Immature natural killer cell (primary cell): ENCODE measurements at places on chromosomes 7 and 10.

DNA sequence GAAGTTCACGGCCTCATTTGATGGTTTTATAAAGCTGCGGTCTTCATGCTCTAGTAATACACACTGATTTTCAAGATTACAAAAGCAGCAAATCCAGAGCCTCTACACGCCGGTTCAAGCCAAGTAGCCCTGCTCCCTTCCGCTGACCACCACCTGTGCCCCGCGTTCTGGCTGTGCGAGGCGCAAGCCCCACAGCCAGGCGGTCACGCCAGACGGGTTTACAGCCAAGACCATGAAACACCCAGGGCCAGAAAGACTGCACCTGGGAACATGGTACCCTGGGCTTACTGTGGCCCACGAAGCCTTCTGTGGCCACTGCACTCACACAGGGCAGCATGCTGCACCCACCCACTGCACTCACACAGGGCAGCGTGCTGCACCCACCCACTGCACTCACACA, 33.6 kb downstream of the GPER1 start:
- no peak for DNase-seq

DNA sequence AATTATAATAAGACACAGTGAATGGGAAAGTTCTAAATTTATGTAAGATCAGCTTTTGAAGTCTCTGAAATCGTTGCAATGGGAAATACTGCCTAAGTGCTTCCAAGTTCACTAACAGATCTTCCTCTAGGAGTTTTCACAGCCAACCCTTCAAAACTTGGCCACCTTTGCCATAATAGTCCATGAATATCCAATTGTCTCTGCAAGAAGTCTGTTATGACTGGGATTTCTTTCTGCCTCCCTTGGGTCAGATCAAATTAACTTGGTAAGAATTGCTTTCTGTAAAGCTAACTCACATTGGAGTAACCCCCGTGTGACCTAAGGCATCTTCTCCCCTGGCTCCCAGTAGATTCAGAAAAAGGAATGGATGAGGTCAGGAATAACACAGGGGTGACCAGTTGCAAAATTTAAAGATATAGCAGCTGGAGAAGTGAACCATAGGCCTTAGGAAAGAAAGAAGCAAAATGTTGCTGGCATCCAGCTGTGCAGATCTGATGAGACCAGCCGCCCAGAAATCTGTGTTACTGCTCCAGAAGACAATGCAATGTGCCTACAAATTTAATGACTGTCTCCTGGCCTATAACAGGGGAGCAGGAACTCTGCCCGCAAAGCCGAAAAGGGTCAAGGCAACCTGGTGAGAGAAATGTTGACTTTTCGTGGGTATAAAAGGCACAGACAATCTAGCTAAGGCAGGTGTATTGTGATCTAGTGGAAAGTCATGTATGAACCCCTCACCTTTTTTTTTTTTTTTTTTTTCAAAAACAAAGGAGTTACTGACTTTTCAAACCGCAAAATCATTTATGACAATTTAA, 7.5 kb upstream of the OPTN start:
- DNase-seq = no peak

- DNase-seq = no peak
These were observed 18.1 kb downstream of the CALN1 start for GRCh38 chr7:72394016-72394415.

DNA sequence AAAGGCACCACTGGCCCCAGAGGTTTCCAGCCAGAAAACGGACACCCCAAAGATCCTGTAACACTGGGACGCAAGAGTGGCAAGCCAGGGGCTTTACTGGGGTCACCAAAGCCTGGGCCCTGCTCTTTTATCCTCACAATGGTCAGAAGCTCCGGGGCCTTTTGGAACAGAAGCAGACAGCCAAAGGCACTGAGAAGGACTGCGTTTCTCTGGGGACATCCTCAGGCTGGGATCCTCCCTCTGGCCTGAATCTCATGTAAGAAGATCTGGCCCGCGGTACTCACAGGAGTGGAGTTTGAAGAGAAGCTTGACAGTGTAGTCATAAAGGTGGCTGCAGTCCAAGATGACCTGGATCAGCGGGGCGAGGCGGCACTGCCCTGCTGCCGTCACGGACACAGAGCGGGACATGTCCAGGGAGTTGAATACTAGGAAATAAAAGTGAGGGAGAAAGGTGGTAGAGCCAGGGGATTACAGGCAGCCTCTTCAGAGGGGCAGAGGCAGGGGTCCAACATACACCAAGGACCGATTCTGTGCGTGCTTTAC, 81.4 kb downstream of the SPDYE5 start:
- DNase-seq = no peak

GRCh38 chr10:30383356-30383755, 34.3 kb upstream of the MTPAP start:
- DNase-seq = no peak

DNA sequence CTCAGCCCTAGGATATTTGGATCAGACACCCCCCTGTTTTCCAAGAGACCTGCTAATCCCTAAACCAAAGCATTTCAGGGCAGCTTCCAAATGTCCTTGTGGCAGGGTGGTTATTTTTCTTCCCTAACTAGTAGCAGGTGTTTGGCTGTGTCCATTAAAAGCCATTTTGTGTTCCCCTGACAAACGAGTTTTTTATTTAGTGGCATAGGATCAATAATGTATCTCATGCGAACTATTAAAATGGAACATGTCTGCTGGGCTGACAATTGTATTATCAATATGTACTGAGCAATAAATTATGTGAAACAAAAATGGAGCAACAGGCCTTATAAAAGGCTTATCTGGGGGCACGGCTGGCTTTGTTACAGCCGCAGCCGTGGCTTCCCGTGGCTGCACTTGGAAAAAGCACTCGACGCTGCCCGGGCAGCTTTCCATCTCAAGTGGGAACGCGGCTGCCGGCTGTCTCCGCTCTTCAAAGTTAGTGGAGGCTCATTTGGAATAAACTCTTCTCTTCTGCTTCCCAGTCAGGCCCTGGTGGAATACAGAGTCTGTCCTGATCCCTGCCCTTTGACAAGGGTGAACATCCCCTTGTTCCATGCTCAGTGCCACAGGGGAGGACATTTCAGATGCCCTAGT, 554.3 kb downstream of the TYW1 start:
- DNase-seq = no peak

GRCh38 chr7:159033473-159033825, 111.2 kb downstream of the VIPR2 start:
- no peak for DNase-seq

GRCh38 chr10:113965683-113966082, 78.0 kb upstream of the ADRB1 start:
- no peak for DNase-seq

- DNase-seq = no peak
These were observed 1.3 kb downstream of the EXOC6 start for GRCh38 chr10:92849576-92850090.

DNA sequence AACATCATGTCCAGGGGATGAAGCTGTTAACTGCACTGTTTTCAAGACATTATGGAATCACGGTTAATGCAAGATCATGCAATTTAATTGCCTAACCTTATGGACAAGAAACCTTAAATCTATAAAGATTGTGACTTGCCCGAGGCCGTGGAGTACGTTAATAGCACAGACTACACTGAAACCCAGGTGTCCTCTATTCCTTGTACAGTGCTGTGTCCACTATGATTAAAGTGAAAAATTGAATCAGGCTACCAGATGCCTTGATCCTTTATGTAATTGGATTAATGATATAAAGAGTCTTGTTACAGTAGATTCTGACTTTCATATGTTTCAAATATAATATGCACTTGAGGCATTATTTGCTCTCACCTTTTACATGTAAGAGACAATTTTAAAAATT, 33.9 kb upstream of the ETV1 start:
- DNase-seq = no peak

GRCh38 chr10:32501906-32502305, 56.0 kb downstream of the CCDC7 start:
- no peak for DNase-seq

DNA sequence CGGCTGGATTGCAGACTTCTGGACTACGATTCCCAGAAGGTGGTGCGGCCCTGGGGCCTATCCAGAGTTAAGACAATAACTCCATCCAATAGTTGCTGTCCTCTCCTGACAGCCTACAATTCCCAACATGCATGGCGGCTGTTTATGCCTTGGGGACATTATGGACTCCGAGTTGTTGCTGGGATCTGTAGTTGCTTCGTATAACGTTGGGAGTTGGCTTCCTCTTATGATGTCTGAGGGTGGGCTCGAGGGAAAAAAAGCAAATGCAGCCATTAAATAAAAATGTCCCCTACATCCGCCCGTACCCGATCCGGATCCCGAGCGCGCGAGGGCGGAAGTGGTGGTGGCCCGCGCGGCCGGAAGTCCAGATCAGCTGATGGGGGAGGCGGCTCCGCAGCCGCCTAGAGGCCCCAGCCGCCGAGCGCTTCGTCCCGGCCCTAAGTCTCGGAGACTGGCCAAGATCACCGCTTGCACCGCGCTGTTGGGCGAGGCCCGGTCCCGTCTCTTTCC, at the start of gene ZSWIM8:
Gene ZSWIM8 (plus strand): TSS at position 396 of the 510 bp plus-strand sequence. CDS start 273 bp downstream, outside the sequence.
- DNase-seq = peak; percentile 86

- DNase-seq = no peak
These were observed 70.0 kb upstream of the ZMIZ2 start for GRCh38 chr7:44678471-44679179.

DNA sequence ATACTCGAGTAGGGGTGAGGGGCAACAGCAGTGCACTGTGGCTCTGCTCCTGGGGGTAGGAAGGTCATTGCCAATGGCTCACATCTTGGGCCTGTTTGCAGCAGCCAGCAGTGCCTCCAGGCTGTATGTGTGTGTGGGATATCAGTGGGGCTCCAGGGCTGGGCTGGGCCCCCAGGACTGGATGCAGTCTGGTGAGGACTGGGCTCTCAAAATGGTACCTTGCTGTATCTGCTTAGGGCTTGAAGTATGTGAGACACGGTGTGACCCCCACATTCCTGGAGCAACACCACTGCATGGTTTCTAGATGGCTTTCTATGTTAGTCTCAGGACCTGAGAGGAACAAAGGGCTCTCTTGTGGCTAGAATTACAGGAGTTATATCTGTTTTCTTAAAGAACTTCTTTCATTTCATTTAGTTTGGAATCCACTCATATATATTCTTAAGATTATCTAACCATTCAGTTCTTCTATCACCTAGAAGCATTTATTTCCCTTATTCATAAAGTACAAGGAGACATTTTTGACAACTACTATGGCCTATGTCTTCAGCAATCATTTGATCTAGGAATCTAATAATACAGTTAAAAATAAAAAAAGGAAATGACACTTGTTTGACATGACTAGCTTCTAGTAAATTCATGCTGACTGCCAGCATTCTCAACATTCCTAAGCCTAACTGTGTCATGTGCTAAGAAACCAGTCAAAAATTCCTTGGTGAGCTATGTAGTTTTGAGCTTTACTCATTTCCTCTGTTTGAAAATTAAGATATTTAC, 443.2 kb upstream of the SEMA3A start:
- DNase-seq = no peak

DNA sequence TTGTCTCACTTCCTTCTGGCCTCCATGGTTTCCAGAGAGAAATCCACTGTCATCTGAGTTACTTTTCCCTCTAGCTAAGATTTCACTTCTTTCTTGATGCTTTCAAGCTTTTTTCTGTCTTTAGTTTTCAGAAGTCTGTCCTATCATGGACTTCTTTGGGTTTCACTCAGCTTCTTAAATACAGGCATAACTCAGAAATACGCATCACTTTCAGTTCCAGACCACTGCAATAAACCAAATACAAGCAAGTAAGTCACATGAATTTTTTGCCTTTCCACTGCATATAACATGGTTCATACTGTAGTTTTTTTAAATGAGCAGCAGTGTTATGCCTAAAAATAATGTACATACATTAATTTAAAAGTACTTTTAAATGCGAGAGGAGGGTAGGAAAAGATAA, 48.7 kb downstream of the STK17A start:
- DNase-seq = no peak

GRCh38 chr7:115749924-115750323, 280.6 kb downstream of the TFEC start:
- no peak for DNase-seq

DNA sequence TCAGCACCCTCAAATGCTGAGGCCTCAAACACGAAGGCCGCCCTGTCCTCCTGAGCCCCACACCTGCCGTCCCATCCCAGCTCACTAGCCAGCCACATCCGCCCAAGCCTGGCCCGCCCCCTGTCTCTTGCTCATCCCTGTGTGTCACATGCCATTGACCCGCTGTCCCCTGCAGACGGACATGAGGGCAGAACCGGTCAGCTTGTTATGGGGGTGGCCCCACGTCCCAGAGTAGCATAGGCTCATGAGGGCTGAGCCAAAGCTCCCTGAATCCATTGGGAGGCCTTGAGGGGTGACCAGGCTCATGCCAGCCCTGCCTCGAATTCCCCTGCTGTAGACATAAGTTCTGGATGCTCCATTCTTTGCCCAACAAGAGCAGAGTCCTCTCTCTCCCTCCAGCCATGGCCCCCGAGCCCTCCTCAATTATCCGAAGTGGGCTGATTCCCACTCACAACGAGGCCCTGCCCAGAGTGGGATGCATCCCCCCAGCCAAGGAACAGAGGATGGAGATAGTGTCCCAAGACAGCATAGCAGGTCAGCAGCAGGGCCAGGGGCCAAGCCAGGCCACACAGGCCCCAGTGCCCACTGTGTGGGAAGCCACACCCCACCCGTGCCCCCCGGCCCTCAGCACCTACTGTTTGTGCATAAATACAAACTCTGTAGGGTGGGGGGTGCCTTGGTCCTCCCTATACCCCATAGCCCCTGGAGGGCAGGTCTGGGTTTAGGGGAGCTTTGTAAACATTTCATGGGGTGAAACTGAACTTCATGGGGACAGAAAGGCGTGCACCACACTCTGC, 42.1 kb downstream of the EBF3 start:
- DNase-seq = no peak

DNA sequence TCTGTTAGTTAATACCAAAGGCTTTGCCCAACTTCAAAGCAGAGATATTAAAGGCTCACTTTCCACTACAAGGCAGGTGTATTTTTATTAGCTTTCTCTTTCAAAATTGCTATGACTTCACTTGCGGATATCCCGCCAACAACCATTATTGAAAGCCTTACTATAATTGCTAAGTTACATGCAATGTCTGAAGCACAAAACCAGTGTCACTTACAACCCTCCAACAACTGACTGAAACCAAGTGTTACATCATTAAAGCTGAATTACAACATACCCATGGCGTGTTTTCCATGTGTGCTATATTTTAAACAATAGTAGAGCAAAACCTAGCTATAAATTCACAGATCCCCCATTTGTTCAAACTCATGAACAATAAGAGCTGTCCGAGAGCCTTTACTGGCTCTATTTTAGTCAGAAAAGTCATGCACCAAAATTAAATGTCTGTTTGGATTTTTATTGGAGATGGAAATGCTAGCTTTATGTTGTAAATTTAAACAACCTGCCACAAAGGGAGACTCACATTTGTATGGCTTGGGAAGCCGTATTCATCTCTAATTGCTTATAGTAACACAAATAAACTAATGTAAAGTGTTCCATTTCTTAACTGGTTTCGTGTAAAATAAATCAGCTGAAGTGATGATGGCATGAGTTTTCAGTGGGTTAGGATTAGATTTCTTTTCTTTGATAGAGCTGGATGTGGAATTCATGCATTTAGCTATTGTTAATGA, 227.1 kb downstream of the AGMO start:
- DNase-seq = no peak
